ENCODE measurements at places on chromosomes 7 and 10.

- no peak for DNase-seq
These were observed 64.3 kb upstream of the ZNF438 start for GRCh38 chr10:31095677-31096560.

- no peak for DNase-seq
These were observed 44.6 kb downstream of the VWA2 start for GRCh38 chr10:114283535-114284234.

DNA sequence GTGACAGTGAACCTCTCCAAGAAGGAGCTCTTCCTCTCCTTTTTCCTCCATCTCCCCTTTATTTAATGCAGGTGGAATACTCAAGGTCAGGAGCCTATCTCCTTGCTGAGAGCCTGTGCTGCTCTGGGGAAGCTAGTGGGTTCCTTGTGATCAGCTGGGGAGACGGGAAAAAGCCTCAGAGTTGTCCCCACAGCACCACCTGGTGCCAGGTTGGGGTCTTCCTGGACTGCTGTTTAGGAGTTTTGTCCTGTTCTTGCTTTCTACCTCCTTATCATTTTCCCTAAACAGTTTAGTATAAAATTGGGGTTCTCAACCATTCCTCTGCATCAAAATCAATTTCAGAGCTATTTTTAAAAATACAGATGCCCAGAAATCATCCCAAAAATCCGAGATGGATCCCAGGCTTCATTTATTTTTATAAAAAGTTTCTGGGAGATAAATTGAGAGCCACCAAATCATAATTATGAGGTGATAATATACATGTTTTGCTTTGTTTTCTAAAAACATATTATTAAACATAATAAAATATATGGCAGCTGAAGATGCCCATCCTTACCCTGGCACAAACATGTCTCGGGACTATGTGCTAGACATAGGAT, 44.3 kb downstream of the MACC1 start:
- DNase-seq = peak; percentile 40

DNA sequence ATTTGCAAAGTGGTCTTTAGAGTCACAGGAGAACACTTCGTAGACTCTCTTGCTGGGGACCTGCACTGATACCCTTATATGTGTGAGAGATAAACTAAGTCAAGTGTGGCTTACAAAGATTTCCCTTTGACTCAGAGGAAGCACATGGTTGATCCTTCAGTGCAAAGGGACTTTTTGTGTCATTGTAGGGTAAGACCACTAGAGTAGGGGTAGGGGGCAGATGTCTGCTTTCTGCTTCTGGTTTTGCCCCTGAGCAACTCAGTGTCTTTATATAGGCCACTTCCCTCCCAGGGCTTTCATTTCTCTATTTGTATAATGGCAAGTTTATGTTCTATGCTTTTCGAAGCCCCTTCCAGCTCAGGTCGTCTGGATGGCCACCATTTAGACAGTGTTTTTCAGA, 281.7 kb downstream of the SORCS3 start:
- DNase-seq = no peak

DNA sequence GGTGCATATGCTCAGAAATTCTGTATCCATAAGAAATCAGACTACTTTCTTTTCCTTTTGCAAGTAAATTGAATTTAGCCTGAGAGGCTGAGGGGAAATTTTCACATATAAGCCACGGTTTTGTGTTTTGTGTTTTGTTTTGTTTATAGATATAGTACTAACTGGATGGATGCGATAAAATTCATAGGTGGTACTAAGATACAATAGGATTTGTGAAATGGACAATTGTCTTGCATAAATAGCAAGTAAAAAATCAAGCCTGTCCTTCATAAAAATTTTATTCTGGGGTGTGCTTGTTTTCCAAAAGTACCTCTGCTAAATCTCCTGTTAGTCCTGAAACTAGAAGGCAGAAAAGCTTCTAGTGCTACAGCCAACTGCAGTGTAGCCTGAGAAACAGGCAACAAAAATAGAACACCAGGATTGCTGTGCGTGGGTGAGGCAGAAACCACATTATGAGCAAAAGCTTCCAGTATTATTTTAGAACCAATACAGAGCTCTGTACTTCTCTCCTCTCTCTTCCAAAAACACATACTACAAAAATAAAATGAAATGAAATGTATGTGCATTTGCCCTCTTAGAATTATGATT, 634 bp upstream of the HDAC9 start:
- DNase-seq = peak; percentile 63

GRCh38 chr10:29186221-29186620, 102.6 kb upstream of the LYZL1 start:
- DNase-seq = no peak

GRCh38 chr10:101287997-101288635, 58.9 kb upstream of the LBX1 start:
- DNase-seq = peak; percentile 20

DNA sequence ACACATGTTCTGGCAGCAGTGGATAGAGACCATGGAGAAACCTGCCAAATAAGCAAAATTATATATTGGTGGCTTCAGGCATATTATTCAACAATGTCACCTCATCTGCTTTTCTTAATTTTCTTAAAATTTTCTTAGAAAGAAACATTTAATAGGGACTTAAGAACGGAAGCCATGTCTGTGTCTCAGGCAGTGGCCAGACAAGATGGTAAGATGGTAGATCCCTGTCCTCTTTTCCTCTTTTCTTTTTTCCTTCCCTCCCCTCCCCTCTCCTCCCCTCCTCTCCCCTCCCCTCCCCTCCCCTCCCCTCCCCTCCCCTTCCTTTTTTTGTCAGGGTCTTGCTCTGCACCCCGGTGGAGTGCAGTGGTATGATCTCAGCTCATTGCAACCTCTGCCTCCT, 24.2 kb upstream of the ICA1 start:
- no peak for DNase-seq

GRCh38 chr10:103822107-103822716, 33.2 kb downstream of the SH3PXD2A start:
- DNase-seq = no peak

DNA sequence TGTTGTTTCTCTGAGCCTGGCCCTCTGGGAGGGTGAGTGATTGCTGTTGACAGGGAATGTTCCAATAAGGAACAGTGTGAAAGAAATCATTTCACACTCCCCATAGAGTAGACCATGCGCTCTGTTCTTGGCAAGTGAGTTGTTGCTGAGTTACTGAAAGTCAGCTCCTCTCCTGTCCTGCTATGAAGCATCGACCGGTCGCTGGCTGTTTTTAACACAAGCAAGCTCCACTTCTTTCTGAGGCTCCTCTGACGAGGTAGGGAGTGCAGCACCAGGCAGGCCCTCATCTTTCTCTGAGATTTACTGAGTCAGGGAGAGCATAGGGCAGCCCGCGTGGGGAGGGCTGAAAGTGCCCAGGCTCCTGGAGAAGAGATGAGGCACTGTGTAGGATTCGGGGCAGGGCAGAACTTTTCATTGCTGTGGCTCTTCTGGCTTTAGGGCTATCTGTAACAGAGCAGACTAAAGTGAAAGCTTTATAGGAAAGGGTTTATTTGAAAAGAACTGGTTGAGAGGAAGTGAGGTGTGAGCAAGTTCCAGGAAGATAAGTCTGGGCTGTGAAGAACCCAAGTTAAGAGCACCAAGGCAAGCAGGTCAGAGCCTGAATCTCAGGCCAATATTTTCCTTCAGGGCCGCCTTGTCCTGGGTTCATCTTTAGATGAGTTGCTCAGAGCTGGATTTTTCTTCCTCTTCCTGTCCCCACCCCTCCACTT, 332.2 kb downstream of the CCSER2 start:
- no peak for DNase-seq

DNA sequence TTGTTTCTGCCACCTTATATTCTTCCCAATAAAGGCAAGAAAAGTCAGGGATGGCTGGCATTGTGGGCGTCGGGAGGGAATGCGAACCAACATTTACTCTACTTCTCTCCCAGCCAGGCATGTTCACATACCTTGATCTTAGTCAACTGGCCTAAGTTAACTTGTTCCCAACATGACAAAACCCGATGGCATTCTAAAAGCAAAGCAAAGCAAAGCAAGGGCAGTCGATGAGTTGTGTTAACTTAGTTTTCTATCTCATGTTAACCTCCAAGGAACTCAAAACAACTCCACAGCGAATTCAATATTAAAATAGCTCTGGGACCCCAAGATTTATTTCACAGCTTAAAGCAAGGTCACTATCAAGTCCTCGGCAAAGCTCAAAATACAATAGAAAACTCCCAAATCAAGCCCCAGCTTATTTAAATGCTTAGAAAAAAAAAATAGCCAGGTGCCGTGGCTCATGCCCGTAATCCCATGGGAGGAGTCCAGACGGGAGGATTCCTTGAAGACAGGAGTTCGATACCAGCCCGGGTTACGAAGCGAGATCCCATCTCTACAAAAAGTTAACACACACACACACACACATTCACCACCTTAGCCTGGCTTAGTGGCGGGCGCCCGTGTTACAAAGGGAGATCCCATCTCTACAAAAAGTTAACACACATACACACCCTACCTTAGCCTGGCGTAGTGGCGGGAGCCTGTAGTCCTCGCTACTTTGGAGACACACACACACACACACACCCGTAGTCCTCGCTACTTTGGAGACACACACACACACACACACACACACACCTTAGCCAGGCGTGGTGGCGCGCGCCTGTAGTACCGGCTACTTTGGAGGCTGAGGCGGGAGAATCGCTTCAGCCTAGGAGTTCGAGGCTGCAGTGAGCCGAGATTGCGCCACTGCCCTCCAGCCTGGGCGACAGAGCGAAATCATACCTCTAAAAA, 901 bp upstream of the CCNY start:
- DNase-seq = peak; percentile 35

- DNase-seq = no peak
These were observed 8.3 kb downstream of the NUDT5 start for GRCh38 chr10:12187321-12187905.

GRCh38 chr7:141729020-141729419, 9.1 kb upstream of the SSBP1 start:
- no peak for DNase-seq

DNA sequence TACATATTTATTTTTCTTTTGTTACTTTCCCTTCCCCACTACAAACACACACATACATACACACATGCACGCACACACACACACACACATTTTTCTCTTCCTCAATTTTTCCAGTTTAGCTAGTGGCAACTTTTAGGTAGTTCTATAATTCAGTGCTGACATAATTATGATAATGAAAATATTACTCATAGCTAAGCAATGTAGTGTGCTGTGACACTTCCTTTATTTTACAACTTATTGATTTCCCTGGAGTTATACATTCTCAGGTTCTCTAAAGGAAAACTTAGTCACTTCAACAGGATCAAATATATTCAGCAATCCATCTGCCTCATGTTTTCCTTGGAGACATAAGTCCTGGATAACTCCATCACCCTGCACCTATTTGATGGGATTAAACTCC, 151.6 kb downstream of the CACNA2D1 start:
- no peak for DNase-seq

All from IMR-90 (cell line).